ENCODE measurements at places on chromosomes 3 and 15. TPM values are rescaled to one million over a fixed set of nuclear protein-coding genes. Genes with fewer than 3 reads are reported as not detected.
A peak's percentile ranks its signal among the peaks of the same experiment; 100 is the strongest.

GRCh38 chr15:39580485-39581241, at the start of gene THBS1:
Gene THBS1, plus strand, starts transcription at chr15:39581079. Its CDS starts 779 bp downstream, at chr15:39581858.
- peak; percentile 98 for DNase-seq

DNA sequence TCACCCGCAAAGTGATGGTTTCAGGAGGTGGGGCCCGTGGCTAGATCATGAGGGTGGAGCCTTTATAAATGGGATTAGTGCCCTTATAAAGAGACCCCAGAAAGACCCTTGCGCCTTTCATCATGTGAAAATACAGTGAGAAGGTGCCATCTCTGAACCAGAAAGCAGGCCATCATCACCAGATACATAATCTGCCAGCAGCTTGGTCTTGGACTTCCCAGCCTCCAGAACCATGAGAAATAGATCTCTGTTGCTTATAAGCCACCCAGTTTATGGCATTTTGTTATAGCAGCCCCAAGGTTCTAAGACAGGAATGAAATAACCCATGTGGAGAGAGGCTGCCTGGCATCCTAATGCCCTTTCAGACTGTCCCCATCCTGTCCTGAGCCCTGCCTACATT, 127.8 kb upstream of the SMAD3 start:
- DNase-seq: no peak

DNA sequence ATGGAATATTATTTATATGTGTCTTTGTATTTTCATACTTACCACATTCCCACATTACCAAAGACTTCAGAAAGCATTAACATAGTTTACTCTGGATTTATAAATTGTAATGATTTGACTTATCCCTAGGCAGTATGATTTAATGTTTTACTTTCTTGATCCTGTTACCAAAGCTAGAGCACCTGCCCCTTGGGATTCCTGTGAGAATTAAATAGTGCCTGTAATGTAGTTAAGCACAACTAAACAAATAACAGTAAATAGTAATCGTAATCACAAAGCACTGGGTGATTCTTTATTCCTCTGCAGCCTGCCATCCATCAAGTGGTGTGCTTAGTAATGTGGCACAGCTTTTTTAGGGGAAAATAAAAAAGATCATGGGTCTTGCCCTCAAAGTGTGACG, 39.1 kb downstream of the ATP2C1 start:
- DNase-seq: no peak

DNA sequence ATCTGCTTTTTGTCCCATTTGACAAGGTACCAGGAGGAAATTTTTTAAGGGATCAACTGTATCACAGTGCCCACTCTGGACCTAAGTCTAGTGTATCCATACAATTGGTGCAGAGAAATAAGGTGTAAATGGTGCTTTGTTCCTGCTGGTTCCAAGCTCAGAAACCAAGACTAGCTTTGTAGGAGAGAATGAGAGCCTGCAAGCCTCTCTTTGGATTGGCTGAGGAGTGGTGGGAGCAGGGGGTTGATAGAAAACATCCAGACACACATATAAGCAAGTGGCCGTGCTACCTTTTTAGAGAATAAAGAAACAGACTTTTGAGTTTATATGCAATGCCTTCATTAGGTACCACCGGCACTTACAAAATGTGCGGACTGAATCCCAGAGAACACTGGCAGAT, 45.8 kb downstream of the ARPP21 start:
- no peak for DNase-seq

DNA sequence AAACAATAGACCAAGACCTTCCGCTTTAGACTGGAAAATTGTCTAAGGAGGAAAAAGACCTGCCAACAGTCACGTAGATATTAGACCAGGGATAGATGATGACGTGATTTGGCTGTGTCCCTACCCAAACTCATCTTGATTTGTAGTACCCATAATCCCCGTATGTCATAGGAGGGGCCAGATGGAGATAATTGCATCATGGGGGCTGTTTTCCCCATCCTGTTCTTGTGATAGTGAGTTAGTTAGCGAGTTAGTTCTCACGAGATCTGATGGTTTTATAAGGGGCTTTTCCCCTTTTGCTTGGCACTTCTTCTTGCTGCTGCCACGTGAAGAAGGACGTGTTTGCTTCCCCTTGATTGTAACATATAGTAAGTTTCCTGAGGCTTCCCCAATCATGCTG, 31.7 kb upstream of the SUCLG2 start:
- DNase-seq: no peak

DNA sequence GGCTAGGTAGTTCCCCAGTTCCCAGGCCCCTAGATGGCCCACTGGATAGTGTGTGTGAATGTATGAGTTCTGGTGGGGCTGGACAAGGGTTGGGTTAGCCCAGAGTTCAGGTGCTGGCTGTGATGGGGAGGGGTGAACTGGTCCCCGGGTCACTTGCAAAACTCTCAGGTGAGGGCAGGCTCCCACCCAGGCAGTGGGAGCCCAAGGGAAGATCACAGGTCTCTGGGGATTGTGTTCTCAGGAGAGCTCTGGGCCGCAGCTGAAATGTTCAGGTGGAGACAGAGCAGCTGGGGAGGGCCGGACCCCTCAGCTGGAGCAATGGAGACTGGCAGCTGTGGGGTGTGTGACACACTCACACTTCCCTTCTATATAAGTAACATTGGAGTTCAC, 12.8 kb upstream of the FAM98B start:
- DNase-seq: no peak

GRCh38 chr3:183385698-183386613, 42.5 kb downstream of the MCF2L2 start:
- DNase-seq: peak; percentile 49

GRCh38 chr3:40877631-40878463, 321.5 kb upstream of the CTNNB1 start:
- peak; percentile 71 for DNase-seq

DNA sequence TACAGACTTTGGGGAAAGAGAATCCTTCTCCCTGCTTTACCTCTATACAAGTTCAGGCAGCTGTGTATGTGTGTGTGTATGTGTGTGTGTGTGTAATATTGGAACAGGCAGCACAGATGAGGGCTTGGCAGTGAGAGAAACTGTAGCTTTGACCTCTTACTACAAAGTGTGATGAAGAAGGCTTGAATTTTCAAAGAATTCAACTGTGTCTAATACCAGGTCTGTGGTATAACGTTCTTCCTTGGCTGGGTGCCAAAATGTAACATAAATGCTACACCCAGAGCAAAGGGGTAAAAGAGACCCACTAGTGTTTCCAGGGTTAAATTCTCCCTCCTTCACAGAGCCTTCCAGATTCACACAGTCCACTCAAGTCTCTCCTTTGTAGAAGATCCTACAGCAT, 51.1 kb downstream of the CHST2 start:
- peak; percentile 68 for DNase-seq

GRCh38 chr3:16264174-16264707, 502 bp downstream of the DPH3 start:
- no peak for DNase-seq

The ASB14 gene
- 0.12 TPM for polyA plus RNA-seq

GRCh38 chr3:28122227-28122626, 119.2 kb upstream of the CMC1 start:
- peak; percentile 14 for DNase-seq

DNA sequence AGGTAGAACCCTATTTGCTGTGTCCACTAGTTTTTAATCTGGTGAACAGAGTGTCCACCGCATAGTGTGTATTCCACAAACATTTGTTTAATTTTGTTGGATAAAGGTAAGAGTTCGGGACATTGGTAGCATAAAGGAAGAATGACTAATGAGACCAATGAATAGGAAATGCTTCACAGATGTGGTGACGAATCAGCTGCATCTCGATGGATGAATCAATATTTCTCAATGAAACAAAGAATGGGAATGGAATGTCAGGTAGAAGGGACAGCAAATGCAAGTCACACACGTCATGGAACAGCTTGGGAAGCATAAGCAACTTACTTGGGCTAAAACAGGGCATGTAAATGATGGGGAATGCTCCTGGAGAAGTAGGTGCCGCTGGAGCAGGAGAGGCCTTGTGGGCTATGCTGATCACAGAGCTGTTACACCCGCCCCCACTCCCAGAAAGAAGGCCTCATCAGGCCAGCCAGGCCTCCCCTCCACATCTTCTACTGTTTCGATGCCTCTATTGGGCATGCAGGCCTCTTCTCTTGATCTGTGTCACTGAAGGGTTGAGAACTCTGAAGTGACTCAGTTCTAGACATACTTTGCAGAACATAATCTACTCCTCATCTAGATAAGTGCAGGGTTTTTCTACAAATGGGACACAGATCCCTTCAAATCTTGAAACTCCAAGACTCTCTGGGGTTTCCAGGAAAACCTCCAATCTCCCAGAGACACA, 120.0 kb upstream of the GADL1 start:
- DNase-seq: no peak

DNA sequence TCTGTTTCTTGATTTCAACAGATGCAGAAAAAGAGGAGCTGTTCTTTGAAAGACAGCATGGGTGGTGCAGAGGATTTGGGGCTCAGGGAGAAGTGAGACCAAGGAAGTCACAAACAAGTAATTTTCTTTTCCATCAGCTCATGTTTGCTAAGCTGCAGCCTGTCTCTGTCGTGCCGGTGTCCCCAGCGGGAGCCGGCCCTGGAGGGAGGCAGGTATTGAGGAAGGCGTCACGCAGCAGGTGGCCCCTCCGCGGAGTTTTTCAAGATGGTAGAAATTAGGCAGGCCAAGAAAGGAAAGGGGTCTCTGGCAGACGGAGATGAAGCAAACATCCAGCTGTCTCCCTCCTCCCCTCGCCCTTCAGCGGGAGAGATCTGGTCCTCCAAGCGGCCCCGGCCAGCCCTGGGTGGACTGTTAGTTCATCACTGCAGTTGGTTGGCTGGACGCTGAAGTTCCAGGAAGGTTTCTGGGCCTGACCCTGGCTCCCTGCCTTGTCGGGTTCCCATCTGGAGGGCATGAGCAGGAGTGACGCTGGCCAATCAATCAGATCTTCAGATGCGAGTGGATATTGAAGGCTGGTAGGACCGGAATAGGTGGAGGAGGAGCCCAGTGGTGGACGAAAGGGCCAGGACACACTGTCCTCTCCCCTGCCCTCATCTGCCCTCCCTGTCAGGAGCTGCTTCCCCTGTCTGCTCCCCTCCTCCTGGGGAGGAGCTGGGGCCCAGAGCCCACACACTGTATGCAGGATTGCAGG, 27.7 kb upstream of the MUC4 start:
- no peak for DNase-seq

The RTP4 gene
- polyA plus RNA-seq: 4.8 TPM

The TM2D3 gene
- 44.9 TPM for polyA plus RNA-seq

DNA sequence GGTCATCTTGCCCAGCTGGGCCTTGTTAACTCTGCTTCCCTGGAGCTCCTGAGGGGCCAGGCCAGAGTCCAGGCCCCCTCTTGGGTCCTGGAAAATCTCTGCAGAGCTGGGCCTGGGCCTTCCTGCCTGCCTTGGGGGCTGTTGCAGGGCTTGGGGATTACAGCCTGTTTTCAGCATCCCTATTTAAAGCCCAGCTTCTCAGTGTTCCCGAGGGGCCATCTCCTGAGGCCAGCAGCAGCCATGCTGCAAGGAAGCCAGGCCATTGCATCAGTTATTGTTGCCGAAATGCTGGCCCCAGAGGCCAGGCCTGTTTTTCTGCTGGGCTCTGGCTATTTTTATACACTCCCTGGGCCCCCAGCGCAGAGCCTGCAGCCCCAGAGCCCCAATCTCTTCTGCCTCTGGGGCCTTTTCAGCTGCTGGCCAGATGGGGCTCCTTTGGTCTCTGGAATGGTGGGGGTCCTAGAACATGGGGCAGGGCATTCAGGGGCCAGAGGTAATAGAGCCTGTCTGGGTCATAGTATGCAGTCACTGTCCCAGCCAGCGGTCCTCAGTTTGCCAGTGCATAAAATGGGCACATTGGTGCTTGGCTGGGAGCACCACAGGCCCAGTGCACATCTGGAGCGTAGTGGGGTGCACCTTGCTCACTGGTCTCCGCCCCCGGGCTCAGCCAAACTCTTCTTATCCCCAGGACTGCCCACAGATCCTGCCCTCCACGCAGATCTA, 28.5 kb downstream of the PLXNA1 start:
- no peak for DNase-seq

- DNase-seq: peak; percentile 45
Measured at GRCh38 chr3:49006408-49007067, 653 bp upstream of the WDR6 start.

DNA sequence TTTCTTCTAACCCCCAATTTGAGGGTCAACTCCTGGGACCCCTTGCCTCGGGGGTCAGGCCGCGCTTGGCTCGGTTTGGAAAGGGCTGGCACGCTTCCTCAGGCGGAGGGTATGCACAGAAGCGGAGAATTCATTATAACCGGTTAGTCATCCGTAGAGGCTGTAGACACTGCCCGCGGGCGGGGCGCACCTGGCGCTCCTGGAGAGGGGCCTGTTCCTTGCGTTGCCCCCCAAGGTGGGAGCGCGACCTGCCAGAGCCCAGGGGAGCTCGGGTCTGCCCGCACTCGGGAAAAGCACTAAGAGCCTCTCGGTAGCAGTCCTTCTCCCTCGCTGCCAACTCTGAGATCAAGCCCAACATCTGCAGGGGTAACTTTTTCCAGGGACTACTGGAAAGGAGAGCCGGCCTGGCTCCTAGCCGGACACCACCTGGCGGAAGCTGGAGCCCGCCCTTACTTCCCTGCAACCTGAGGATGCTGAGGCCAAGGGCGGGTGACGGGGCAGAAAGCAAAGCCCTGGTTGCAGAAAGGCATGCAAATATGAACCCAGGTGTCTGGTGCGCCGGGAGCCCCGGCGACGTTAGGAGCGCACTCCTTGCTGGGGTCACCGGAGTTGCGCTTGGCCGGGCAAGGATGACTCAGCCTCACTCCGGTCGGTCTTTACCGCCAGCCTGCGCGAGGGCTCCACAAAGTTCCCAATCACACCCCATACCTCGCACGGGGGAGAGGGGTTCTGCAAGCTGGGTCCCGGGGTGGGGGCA, 1.5 kb upstream of the CACNA2D3 start:
- peak; percentile 14 for DNase-seq

Measured in lung (tissue), 17 donors.